ENCODE measurements at places on chromosomes 6 and 20.

GRCh38 chr6:122330315-122330714 is 69.1 kb upstream of the HSF2 start:
- no peak for DNase-seq

GRCh38 chr6:112480553-112480952 is 133.4 kb downstream of the RFPL4B start:
- no peak for DNase-seq

GRCh38 chr6:40413239-40413638 is 173.9 kb downstream of the LRFN2 start:
- no peak for DNase-seq

- DNase-seq = no peak
Measured at GRCh38 chr6:35185971-35186370, 27.8 kb upstream of the SCUBE3 start.

DNA sequence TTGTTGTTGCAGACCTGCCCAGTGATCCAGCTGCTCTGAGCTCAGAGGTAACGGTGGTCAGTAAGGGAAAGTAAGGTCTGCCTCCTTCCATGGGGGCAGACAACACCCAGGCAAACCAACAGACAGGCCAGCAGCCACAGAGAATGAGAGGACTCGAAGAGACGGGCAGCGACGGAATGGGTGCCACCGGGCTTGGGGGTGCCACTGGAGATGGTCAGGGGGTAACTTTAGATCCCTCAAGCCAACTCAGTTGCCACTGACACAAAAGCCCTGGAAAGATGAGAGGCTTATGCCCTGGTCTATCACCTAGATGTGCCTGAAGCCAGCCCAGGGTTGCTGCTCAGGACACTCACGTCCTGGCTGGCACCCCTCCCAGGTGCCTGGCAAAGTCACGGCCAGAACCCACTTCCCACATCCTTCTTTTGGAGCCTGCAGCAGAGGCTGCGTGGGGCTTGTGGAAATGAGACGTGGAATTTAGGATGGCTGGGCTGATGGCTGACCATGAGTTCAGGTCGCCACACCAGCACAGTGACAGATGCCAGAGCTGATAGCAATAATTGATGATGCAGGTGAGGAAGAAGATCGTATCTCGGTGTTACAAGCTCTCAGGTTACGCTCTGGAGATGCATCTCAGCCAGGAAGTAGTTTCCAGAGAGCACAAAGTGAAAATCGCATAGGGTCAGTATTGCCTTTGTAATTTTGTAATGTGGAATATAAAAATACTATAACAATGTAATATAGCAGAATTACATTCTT is 209.1 kb downstream of the SYNDIG1 start:
- no peak for DNase-seq

DNA sequence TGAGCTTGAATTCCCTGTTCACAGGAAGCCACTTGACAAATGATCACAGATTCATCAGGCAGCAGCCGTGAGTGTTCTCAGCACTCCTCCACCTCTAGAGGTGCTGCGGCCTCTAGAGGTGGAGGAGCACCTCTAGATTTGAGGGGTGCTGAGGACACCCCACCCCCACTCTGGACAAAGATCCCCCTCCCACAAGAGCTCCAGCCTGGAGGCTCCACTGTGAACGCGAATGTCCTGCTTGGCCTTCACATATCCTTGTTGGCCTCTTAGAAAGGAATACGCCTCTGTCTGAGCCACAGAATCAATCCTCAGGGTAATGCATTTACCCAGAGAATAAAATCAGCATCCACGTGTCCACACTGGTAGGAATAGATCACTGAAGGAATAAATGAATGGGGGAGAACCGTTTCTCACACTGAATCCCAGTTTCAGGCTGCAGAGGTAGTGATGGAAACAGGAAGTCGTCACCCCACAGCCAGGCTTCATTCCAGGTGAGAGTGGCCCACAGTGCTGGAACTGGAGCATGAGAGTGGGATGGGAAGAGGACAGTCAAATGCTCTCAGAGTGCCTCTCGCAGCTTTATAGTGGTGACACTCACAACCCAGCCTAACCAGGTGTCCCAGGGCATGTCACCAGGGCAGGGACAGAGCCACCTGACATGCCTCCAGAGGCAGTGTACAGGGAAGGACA is 16.6 kb downstream of the NPEPL1 start:
- no peak for DNase-seq

DNA sequence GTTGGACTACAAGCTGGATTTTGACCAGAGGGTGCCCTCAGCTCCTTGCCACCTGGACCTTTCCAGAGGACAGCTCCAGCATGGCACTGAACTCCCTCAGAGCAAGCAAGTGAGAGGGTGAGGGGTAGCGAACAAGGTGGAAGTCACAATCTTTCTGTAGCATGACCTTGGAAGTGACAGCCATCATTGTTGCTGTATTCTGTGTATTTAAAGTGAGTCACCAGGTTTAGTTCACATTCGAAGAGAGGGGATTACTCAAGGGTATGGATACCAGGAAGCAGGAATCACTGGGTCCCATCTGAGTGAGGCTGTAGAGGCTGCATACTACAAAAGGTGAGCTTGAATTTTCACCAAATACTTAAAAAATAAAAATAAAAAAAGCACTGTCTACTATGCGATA is 280.0 kb upstream of the SPTLC3 start:
- no peak for DNase-seq

- DNase-seq = no peak
Measured at GRCh38 chr20:31666258-31667042, 28.7 kb downstream of the COX4I2 start.

DNA sequence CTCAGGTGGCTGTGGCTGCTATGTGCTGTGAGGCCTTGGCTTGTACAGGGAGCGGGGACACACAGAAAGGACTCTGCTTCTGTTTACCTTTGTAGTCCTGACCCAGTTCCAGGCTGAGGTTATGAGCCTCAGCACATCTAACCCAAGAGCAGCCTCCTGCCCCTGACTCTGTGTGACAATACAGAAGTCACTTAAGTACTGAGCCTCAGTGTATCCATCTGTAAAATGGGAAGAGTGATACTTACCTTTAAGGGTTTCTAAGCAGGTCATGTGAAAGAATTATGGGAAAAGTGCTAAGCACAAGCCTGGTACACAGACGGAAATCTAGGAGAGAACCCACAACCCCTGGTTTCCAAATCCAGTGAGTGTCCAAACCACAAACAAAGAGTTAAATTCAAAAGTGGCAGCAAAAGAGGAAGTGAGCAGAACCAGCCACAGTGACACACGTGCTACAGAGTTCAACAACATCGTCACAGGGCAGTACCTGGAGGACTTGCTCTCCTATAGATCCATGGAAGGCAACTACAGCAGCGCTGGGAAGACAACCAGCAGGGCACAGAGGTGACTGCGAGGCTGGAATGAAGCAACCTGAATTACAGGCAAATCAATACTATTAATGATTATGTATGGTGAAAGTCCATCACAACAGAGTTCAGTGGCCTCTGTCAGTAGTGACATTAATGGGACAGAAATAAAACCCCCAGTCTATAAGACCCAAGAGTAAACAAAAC is 12.5 kb downstream of the TRIM26 start:
- no peak for DNase-seq

GRCh38 chr6:75402296-75402695 is 91.3 kb downstream of the FILIP1 start:
- DNase-seq = no peak

GRCh38 chr20:45153752-45154151 is 20.9 kb upstream of the PI3 start:
- DNase-seq = no peak

DNA sequence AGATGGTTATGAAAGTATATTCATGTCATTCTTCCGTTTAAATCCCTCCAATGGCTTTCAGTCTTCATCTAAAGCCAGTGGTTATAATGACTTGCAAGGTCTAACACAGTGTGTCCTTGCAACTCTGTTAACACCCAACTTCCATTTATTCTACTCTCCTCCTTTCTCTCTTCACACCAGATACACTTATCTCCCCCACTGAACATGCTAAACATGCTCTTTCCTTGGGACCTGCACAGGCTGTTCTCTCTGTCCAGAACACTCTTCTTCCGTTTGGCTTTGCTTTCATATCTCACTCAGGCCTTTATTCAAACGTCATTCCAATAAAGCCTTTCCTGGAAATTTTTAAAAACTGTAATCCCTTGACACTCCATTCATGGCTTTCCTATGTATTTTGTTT is 91.5 kb downstream of the EPHA7 start:
- no peak for DNase-seq

DNA sequence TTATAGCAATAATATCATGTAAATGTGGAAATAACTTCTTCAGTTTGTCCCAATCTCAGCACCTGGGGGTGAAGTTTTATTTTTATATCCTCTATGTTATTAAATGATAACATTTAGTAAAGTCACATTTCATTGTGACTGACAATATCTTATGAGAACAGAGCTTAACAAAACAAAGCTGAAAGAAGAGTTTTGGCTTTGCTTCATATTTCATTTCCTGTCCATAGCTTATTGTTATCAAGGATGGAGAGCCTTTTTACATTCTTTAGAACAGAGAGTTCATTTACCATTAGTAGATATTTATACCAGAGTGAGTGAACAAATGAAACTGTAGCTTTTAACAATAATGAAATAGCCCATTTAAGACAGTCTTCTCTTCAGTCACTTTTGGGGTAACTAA is 231.9 kb upstream of the SGK1 start:
- DNase-seq = no peak

DNA sequence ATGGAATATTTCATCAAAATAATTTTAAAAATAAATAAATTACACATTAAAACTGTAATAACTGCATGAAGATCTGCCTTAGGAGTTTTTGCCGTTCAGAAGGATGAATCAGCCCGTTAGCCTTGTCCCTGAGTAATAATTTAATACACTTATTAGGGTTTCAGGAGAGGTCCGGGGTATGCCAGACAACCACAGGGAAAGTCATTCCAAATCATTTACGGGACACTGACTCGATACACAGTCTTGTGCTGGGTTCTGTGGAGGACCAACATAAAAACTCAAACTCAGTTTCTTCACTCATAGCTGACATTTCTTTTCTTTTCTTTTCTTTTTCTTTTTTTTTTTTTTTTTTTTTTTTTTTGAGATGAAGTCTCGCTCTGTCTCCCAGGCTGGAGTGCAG is 735 bp upstream of the LY6G6F start:
- peak; percentile 36 for DNase-seq

DNA sequence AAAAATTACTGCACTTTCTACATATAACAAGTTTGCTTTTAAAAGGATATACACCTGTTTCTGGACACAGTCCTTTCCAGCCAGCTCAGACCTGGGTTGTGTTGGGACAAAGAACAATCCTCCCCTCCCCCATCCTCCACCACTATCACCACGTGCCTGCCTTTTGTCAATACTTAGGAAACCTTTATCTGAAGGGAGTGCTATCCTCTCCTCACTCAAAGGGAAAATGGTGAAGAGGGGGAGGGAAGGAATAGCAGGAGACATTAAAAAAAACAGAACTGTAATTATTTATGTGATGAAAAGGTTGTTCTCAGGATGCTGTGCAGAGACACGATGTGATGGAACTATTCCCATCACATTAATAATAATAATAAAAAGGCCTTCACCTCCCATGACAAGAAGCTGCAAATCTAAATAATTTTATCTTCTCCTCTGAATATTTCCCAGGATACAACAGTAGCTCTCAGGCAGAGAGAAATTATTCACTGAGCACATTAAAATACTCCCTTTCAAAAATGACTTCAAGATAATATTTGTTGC is 105.5 kb downstream of the NRSN1 start:
- DNase-seq = no peak

DNA sequence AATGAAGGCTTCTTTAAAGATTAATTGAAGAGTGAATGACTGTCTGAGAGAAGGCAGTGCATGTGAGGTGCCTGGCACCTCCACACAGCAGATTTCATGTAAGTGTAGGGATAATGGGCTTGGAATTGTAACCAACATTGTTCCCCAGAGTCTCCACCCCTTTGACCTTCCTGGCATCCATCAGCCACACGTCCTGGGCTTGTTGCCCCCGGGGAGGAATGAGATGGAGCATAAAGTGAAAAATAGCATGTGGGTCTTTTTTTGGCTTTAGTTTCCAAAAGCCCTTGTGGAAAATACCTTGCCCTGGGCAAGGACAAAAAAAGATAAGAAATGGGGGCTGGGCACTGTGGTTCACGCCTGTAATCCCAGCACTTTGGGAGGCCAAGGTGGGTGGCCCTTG is 242.2 kb upstream of the ECI2 start:
- no peak for DNase-seq

DNA sequence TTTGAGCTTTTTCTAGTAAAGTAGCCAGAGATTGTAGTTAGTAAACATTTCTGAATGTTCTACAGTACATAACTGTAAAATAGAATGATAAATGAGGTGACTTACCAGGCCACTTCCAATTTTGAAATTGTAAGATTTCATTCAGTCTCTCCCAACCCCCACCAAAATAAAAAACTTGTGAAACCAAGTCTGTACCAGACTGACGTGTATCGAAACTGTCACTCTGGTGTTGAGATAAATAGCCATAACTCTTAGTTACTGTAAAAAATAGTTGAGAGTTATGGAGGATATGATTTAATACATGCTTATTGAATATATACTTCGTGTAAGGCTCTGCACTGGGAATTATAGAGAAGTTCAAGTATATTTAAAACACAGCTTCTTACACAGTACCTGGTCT is 455.7 kb downstream of the PLCB1 start:
- no peak for DNase-seq

- DNase-seq = peak; percentile 44
Measured at GRCh38 chr20:59412875-59413284, 112.5 kb downstream of the EDN3 start.

DNA sequence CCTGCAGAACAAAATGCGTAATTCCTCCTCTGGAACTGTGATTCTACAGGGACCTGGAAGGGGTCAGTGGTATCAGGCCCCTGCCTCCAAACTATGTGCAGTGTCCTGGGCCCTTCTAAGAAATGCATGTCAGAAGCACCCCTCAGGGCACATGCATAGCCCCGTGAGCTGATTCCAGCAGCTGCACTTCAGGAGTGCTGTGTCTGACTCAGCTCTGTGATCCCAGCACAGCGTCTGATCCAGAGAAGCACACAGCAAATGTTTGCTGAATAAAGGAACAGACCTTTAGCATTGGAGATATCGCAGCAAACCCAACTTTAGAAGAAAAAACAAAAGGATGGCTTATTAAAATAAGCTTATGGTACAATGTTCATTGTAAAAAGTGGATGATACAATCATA is 15.8 kb upstream of the MAFB start:
- no peak for DNase-seq

GRCh38 chr20:1377984-1378734 is 14.7 kb downstream of the FKBP1A start:
- no peak for DNase-seq

All from retina (tissue), 1 donor.